Activated naive CD8-positive, alpha-beta T cell treated with anti-CD3 and anti-CD28 coated beads, Interleukin-2, amount 50 U/mL, for 24 hours (primary cell): ENCODE measurements at places on chromosomes 11 and 22.
A peak's percentile ranks its signal among the peaks of the same experiment; 100 is the strongest.

DNA sequence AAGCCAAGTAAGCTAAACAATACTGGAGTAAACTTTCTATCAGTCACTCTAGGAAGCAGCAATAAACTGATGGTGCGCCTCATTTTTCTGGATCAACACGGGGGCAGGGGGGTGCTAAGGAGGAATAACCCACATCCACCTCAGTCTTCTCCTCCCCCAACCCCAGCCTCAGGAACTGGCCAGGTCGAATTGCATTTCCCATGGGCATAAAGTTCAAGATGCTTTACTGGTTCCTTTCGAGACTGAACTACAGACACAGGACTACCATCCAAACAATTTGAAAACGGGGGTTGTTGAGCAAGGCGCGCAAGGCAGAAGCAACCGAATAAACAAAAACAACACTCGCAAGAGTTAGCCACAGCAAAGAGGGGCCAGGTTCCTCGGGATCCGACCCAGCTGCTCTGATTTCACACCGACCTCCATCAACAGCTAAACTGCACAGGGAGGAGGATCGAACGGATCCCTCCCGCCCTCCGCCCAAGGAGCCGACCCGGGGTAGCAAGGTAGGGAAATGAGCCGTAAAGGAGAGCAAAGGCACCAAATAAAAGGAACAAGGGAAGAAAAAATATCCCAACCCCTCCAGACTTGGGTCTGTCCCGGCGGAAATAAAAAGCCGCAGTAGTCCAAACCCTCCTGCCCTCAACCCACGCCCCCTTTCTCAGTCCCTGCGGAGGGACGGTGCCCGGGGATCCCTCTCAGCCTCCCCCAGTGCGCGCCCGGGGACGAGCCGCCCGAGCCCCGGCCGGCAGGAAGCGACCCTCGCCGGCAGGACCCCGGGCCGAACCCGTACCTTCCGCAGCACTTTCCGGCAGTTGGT lies 801 bp downstream of the SESN3 start:
- peak; percentile 35 for DNase-seq

GRCh38 chr22:42747701-42748513 lies 27.2 kb upstream of the A4GALT start:
- no peak for DNase-seq

- DNase-seq, result peak; percentile 34
Measured at GRCh38 chr11:66316849-66317251, at the start of gene CD248. TSS of gene CD248 (minus strand) at chr11:66317044. CDS start at chr11:66317027, 17 bp downstream.

GRCh38 chr11:27497284-27497866 lies 9.2 kb downstream of the LIN7C start:
- DNase-seq, result no peak

- no peak for DNase-seq
Measured at GRCh38 chr11:45921561-45922424, 663 bp upstream of the LARGE2 start.

DNA sequence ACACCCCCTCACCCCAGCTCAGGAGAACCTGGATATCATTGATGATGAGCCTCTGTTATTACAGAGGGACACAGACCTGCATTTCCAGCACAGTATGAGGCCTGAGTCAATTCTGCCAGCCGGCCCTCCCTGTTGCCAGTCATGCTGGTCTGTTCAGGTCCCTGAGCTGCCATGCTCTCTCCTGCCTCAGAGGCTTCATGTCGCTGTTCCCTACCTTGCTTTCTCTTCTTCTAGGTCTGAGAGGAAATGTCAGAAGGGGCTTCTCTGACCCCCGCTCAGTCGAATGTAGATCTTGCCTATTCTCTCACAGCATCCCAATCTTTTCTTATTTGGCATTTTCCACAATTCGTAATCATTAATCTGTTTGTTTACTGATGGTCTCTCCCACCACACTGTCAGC lies 21.8 kb upstream of the ABCC8 start:
- DNase-seq, result no peak

DNA sequence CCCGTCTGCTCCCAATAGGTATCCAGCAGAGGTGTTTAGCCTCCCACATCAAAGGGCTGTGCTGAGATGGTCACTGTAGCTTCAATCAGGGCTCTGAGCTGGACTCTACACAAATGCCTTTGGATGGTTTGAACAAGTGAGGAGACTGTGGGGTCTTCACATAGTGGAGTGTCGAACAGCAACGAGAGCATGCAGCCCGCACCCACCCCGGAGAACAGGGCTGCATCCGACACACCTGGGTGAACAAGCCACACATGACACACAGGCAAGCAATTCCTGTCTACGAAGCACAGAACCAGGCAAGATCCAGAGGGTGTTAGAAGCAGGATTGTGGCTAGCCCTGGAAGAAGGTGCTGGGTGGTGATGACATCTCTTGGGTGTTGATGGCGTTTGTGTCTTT lies 58.0 kb upstream of the FGF3 start:
- DNase-seq, result no peak

DNA sequence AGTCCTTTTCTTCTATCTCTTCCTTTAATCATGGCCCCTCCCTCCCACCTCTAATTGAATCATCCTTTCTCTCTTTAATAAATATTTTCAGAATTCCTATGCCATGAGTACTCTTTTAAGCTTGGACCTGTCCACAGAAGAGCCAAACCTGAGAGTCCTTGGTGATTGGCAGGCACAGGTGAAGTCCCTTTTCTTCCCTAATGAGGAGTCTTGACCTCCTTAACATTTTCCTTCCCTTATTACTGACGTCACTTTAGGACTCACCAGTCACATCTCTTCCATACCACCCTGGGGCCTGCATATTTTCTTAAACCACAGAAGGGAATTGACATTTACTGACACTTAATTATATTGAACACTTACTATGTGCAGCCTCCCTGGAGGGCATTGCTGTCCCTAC lies 41.0 kb upstream of the RASSF10 start:
- DNase-seq, result no peak

DNA sequence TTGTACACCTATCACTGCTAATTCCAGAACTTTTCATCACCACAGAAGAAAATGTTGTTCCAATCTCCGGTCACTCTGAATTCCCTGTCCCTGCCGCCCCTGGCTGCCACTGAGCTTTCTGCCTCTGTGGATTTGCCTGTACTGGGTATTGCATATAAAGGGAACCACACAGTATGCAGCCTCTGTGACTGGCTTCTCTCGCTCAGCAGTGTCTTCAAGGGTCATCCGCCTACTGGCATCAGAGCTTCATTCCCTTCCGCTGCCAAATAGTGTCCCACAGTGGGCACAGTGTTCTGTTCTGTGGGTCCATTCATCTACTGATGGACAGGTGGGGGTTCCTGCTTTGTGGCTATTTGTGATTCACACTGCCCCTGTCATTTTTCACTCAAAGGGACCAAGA lies 5.3 kb downstream of the DHCR7 start:
- DNase-seq, result no peak

- no peak for DNase-seq
Measured at GRCh38 chr22:40212121-40212520, 34.4 kb downstream of the TNRC6B start.

DNA sequence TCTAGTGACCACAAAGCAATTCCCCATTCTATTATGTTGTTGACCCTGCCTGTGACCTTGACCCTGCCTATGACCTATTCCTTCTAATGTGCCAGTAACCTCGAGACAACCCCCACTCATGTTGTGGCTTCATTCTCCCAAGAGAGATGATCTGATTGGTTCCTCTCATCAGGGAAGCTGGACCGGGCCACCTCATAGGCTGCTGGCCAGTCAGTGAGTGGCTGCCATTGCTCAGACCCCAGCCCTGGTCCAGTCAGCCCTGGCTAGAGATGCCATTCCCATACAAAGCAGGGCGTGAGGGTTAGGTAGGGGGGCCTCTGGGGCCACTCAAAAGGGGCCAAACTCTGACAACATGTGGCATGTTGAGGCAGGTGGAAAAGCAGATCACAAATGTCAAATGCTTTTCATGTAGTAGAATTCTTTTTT lies 11.9 kb downstream of the SLC29A2 start:
- no peak for DNase-seq

GRCh38 chr11:44613153-44613552 lies 47.7 kb downstream of the CD82 start:
- DNase-seq, result no peak

DNA sequence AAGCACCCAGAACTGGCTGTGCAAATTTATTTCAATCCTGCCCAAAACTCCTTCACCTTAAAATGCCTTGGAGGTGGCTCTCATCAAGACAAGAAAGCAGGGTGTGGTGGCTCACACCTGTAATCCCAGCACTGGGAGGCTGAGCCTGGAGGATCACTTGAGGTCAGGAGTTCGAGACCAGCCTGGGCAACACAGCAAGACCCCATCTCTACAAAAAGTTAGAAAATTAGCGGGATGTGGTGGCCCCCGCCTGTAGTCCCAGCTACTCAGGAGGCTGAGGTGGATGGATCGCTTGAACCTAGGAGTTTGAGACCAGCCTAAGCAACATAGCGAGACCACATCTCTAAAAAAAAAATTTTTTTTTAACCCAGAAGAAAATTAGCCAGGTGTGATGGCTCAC lies 689 bp upstream of the RAB39A start:
- no peak for DNase-seq

- no peak for DNase-seq
Measured at GRCh38 chr11:132948252-132948651, 584.0 kb downstream of the OPCML start.

DNA sequence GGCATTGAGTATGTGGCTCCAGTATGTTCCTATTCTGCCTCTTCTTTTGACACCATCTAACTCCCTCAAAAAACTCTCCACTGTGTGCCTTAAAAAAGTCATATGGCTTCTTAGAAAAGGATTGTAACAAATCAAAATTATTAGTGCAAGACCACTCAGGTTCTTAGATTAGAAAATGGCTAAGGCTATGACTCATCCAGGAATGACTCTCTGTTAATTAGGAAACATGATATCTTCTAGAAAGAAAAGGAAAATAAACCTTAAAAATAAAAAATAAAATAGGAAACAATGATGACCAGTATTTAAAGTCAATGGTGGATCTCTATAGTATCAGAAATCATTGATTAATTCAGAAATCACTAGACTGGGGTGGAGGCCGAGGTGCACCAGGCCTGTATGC lies 21.7 kb downstream of the SLC25A17 start:
- no peak for DNase-seq

DNA sequence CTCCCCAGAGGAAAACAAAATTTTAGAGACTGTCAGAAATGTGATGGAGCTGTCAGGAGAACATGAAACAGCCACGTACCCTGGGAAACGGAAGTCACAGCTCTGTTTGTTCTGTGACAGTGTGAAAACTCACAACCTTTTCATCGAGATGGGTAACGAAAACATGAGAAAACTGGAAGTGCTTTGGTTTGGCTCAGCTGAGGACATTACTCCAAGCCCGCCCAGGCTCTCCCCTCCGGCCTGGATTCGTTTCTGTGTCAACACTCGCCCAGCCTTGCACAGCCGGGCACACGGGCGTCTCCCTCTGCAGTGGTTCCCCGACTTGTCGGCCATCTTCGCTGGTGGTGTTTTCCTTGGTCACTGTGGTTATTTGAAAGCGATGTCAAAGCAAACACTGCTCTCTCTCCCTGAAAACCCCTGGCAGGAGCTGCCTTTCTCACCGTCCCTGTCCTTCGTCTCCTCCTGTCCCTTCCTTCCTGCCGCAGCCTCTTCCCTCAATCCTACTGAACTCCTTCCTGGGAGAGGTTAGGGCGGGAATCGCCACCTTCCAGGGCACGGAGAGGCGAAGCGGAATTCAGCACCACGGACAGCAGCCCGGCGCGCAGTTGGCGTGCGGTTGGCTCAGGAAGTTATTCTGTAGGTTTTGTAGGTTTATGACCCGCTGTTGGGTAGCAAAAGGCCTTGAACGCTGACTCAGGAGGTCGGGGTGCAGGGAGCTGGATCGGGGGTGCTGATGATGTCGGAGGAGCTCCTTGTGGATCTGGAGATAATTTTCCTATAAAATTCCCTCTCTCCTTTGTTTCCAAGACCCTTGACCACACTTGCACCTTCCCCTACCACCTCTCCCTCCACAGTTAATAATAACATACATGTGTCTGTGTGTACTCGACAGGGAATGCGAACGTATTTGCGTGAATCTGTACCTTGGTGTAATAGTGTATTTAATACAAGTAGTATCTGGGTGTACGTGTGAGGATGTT lies 13.1 kb upstream of the RPS19BP1 start:
- DNase-seq, result peak; percentile 75
